Activated CD4-positive, alpha-beta memory T cell treated with anti-CD3 and anti-CD28 coated beads, Interleukin-2, amount 10 ng/mL, durations not matched to agents 7 days and 5 days (primary cell): ENCODE measurements at places on chromosomes 2 and 18.
A peak's percentile ranks its signal among the peaks of the same experiment; 100 is the strongest.

- no peak for DNase-seq
- H3K4me1 ChIP-seq = no peaks in the 10 kb centered on the region
- no peaks in the 10 kb centered on the region for H3K27me3 ChIP-seq
- no peak overlapping the region for H3K27ac ChIP-seq
- H3K4me3 ChIP-seq = no peak overlapping the region
Measured at GRCh38 chr2:133152801-133153200, 415.5 kb downstream of the NCKAP5 start.

DNA sequence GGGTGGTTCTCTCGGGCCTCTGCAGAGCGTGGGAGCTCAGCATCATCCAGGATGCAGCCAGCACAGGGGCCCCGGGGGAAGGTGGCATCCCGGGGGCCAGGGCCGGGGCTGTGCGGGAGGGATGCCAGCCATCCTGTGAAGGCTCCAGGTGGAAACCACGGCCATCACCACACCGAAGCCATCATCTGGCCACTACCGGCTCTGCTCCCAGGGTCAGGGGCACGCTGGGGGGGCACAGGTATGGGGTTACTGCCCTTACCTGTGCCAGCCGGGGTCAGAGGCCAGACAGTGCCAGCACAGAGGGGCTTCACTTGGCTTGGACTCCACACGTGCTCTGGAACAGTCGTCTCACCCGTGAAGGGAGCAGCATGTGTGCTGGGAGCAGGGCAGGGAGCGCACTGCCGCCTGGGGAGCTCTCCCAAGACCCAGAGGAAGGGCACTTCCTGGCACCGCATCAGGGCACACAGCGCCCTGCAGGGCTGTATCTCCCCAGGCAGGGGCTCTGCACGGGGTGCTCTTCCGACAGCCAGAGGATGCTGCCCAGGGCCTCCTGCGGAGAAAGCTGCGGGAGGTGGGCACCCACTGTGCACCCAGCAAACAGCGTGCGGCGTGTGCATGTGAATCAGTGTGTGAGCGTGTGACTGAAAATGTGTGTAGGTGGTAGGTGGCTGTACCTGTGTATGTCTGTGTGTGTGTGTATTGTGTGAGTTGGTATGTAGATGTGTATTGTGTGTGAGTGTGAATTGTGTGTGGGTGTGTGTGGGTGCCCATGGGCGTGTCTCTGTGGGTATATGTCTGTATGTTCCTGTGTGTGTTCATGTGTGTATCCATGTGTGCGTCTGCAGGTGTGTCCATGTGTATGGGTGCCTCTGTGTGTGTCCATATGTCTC lies 75.0 kb downstream of the PTGR3 start:
- H3K27ac ChIP-seq = no peak overlapping the region
- no peak overlapping the region for H3K4me3 ChIP-seq
- H3K27me3 ChIP-seq = no peaks in the 10 kb centered on the region
- H3K4me1 ChIP-seq = no peaks in the 10 kb centered on the region
- no peaks in the 10 kb centered on the region for H3K36me3 ChIP-seq
- no peak for DNase-seq

GRCh38 chr18:42163321-42163720 lies 208.3 kb downstream of the PIK3C3 start:
- no peaks in the 10 kb centered on the region for H3K4me1 ChIP-seq
- H3K27ac ChIP-seq = no peak overlapping the region
- DNase-seq = no peak
- H3K4me3 ChIP-seq = no peak overlapping the region
- H3K27me3 ChIP-seq = no peaks in the 10 kb centered on the region

GRCh38 chr18:60019463-60019840 lies 119.7 kb downstream of the PMAIP1 start:
- no peak overlapping the region for H3K27ac ChIP-seq
- H3K27me3 ChIP-seq = peaks cover 8% of the 10 kb centered on the region
- no peak overlapping the region for H3K4me3 ChIP-seq

GRCh38 chr2:10002681-10003080 lies 40.7 kb upstream of the KLF11 start:
- peaks cover 15% of the 10 kb centered on the region for H3K27me3 ChIP-seq
- H3K4me1 ChIP-seq = peaks cover 1% of the 10 kb centered on the region
- no peak for DNase-seq
- H3K27ac ChIP-seq = no peak overlapping the region
- no peaks in the 10 kb centered on the region for H3K36me3 ChIP-seq
- no peak overlapping the region for H3K4me3 ChIP-seq

DNA sequence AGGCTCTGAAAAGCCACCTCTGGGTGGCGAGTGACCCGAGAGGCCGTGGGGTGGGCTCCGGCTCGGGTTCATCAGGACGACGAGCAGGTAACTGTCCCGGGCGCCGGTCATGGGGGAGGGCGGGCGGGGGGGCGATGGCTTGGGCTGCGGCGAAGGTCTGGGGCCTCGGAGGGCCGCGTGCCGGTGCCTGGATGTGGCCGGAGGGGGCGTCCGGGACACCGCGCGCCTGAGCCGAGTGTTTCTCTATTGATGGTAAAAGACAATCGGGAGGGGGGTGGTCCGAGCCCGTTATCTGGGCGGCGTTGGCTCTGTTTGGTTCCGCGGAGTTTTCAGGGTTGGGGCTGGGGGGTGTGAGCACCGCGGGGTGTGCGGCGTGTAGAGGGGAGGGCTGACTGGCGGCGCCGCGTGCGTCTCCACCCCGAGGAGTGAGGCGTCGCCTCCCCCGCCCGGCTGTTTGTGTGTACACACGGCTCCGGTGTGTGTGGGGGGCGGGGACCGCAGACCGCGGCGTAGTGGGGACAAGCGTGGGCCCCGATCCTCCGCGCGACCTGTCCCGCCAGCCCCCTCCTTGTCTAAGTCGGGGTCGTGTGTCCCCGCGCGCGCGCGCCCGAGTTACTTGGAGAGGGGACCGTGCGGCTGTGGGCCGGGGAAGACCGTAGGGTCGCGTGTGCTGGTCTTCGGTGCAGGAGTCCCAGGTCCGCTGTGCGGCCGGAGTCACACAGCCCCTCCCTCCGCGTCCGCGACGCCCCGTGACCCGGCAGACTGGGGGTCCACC lies 1.6 kb downstream of the CTIF start:
- peak; percentile 39 for DNase-seq
- H3K27me3 ChIP-seq = peaks cover 27% of the 10 kb centered on the region
- no peaks in the 10 kb centered on the region for H3K36me3 ChIP-seq
- H3K27ac ChIP-seq = no peak overlapping the region
- peak overlapping the region; percentile 87 for H3K4me3 ChIP-seq

DNA sequence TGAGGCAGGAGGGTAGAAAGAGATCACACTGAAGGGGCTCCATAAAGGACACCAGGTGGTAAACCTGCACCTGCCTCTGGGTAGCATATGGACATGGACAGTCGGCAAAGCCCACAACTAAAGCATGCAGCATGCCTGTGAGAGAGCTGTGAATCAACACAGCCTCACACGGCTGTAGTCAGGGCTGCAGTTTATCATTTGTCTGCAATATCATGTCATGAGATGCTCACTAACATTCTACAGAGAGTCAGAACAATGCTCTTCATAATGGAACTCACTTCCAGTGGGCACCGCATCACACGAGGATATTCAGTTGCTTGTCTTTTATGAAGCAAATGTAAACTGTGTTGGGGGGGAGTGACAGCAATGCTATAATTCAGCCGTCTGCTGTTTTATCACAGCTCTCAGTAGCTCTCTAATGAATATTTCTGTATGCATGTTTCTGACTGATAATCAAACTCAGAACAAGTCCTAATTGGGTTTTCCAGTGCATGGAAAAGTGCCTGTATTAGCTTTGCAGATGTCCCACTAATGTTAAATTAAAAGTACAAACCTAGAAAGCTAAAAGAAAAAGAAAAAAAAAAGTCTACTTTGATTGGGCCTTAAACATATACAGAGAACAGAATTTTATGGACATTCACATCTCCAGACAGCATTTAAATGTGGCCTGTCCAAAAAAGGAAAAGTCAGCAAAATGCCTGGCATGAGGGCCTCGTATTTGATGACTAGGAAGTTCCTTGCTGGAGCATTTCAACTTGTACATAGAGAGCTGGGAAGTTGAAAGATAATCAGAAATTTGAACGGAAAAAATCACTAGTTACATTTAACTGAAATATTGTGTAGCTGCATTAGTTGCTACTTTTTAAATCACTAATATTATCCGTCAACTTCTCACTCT lies 406.1 kb upstream of the SOX11 start:
- H3K4me3 ChIP-seq = no peak overlapping the region
- no peak overlapping the region for H3K27ac ChIP-seq
- no peaks in the 10 kb centered on the region for H3K36me3 ChIP-seq
- no peak for DNase-seq

DNA sequence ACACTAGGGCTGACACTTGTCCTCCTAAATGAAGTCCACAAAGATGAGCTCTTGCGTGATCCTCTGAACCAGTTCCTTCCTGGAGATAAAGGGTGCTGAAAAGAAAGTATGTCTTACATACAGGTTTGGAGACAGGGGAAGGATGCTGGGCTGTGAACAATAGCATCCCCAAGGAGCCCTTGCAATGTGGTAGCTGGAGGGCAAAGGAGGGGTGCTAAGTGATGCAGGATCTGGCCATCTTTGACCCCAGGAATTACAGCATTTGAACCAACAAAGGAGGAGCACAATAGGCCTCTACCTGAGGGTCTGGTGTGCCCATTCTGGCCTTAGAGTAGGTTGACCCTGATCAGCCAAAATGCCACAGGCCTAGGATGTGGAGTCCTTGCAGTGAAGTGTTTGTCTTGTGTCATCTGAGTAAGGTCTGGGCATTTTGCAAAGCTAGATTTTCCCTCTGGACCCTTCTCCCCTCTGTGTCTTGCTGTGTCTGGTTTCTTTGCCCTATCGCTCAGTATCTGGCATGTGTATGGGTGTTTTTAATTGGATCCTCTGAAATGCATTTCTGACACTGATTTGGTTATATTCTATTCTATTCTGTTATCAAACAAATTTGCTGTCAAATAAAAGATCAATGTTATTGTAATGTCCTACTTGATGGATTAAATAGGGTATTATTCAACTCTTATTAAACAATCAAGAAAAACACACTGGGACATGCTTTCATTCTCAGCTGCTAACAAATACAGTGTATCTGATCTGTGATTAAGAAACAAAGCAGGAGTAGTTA lies 364.8 kb upstream of the MEIS1 start:
- DNase-seq = no peak
- no peaks in the 10 kb centered on the region for H3K36me3 ChIP-seq
- no peak overlapping the region for H3K27ac ChIP-seq
- no peaks in the 10 kb centered on the region for H3K4me1 ChIP-seq
- no peaks in the 10 kb centered on the region for H3K27me3 ChIP-seq

- peaks cover 20% of the 10 kb centered on the region for H3K27me3 ChIP-seq
- no peak overlapping the region for H3K4me3 ChIP-seq
- no peak overlapping the region for H3K27ac ChIP-seq
- no peak for DNase-seq
- no peaks in the 10 kb centered on the region for H3K36me3 ChIP-seq
Measured at GRCh38 chr2:25036221-25036559, 5.7 kb upstream of the EFR3B start.

DNA sequence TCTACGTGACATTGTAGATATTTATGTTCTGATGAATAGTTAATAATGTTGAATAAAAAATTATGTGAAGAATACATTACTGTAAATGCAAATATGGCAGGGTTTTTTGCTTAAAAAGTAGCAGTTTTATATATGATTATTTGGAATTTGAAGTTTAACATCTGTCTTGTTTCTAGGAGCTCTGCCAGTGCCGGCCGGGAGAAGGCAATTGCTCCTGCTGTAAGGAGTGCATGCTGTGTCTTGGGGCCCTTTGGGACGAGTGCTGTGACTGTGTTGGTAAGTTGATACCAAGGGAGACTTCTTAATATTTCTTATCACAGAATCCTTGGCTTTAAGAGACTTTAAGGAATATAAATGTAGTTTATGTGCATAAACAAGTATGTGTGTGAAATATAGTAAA lies 25.2 kb downstream of the TWSG1 start:
- H3K36me3 ChIP-seq = peaks cover 3% of the 10 kb centered on the region
- H3K27me3 ChIP-seq = no peaks in the 10 kb centered on the region
- DNase-seq = no peak
- no peaks in the 10 kb centered on the region for H3K4me1 ChIP-seq
- no peak overlapping the region for H3K27ac ChIP-seq

- no peak overlapping the region for H3K4me3 ChIP-seq
- no peak overlapping the region for H3K27ac ChIP-seq
- no peak for DNase-seq
Measured at GRCh38 chr2:142031656-142032055, 99.2 kb downstream of the LRP1B start.

- no peaks in the 10 kb centered on the region for H3K27me3 ChIP-seq
- no peaks in the 10 kb centered on the region for H3K36me3 ChIP-seq
- no peaks in the 10 kb centered on the region for H3K4me1 ChIP-seq
- no peak overlapping the region for H3K27ac ChIP-seq
Measured at GRCh38 chr2:240896394-240896793, 438 bp upstream of the MAB21L4 start.
